ENCODE measurements at places on chromosomes 11 and 22. TPM values are rescaled to one million over a fixed set of nuclear protein-coding genes. Genes with fewer than 3 reads are reported as not detected.

The APOL1 gene
- total RNA-seq, result 16.0 TPM

The RCOR2 gene
- 10.2 TPM for total RNA-seq

The CEP164 gene
- total RNA-seq, result 75.4 TPM

The NRIP3 gene
- total RNA-seq, result 22.8 TPM

The TUG1 gene
- 69.8 TPM for total RNA-seq

The ROBO4 gene
- total RNA-seq, result 0.26 TPM

The TYR gene
- not detected for total RNA-seq

All from Panc1 (cell line).